ENCODE measurements at places on chromosomes 3 and 15.
A peak's percentile ranks its signal among the peaks of the same experiment; 100 is the strongest.

GRCh38 chr15:62845241-62846126 is 197.1 kb upstream of the TPM1 start:
- no peak for DNase-seq

DNA sequence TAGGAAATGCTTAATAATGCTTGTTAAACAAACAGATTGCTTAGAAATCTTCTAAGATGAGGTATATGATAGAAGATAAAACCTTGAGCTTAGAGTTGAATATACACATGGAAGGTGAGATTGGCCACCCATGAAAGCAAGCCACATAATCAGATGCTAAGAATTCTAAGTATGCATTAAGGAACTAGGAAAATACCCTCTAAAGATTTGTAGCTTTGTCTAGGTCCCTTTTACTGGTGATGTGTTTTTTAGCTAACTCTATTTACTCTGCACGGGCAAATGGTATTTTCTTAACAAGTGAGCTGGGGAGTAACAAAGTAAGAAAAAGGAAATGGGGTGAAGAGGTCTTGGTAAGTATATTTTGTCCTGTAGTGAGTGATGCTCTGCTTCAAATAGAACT is 310.3 kb downstream of the OXSM start:
- DNase-seq = no peak

- DNase-seq = peak; percentile 85
Observed at GRCh38 chr3:127038466-127038865, 55.6 kb downstream of the PLXNA1 start.

- DNase-seq = no peak
Observed at GRCh38 chr3:162774613-162775100, 1278.0 kb downstream of the OTOL1 start.

DNA sequence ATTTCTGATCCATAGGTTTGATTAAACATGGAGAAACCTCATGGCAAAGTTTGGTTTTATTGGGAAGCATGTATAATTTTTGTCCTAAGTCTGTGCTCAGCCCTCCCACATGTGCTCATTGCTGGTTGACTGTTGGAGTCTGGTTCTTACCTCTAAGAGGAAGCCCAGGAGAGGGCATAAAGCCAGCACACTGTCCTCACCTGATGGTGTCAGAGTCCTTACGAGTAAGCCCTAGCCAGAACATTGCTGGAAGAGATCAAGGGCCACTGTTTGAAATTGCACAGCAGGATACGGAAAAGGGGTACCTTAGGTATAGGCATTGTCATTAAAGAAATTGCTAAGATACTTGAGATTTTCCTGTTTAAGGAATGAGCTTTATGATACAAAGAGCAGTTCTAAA is 21.3 kb downstream of the MLH1 start:
- no peak for DNase-seq

- DNase-seq = no peak
Observed at GRCh38 chr15:85871545-85871944, 76.8 kb upstream of the KLHL25 start.

DNA sequence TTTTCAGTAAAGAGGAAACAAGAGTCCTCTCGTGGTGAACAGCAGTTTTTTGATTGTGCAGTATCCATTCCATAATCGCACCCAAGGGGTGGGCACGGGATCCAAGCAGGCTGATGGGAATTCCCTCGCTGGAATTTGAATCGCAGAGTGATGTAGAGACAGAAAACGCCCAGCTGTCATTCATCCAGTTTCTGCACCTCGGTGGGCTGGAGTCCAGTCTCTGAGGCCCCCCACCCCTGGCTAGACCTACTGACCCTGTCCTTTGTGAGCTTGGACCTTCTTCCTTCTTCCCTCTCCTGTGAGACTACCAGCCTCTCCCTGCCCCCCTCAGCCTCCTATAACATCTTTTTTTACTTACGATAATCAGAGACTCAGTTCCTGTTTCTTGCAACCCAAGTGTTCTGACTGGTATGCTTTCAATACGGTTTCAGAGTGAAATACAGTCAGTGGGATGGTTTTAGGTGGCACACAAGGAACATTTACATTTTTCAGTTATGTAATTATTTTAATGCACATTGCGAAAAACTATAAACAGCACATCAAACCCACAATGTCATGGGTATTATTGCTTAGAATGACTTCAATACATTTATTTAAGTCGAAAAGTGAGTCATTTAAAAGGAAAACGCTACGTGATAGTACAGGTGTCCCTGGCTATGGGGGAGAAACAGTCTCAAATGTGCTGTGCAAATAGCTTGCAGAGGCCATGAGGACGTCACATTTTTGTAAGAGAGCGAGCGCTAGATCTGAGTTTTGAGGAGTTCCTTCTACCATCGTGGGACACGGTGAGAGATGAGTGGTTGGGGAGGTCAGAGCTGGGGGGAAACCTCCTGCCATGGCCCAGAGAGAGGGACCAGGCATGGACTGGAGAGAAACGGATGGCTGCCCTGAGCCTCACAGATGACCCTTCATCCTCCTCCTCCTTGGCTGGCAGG is 37.5 kb upstream of the CHST2 start:
- no peak for DNase-seq

- DNase-seq = no peak
Observed at GRCh38 chr3:23704298-23704697, 101.5 kb upstream of the UBE2E1 start.

DNA sequence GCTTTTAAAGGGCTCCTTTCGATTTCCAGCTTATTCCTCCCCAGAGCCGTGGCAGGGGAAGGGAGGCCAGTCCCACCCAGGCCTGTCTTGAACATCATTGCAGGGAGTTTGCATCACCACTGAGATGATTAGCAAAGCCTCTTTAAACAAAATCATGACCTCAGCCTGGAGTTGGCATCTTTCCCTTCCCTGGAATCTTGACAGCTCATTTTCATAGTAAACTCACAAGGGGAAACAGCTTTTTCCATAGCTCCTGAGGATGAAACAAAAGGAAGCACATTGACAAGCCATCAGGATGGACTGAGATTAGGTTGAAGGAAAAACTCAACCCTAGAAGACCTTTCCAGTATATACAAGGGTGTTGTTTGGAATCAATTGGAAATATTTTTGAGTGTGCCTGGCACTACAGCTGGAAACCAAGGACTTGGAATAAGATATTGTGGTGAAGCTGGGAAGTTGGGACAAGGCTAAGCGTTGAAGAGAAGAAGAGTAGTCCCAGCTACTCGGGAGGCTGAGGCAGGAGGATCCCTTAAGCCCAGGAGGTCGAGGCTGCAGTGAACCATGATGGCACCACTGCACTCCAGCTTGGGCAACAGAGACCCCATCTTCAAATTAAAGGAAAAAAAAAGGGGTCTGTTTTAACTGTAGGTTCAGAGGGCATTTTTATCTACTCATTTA is 3.1 kb upstream of the LARP6 start:
- DNase-seq = no peak

GRCh38 chr3:195054311-195054710 is 216.6 kb downstream of the XXYLT1 start:
- DNase-seq = no peak

GRCh38 chr15:78206326-78207109 is 27.8 kb downstream of the ACSBG1 start:
- DNase-seq = no peak

DNA sequence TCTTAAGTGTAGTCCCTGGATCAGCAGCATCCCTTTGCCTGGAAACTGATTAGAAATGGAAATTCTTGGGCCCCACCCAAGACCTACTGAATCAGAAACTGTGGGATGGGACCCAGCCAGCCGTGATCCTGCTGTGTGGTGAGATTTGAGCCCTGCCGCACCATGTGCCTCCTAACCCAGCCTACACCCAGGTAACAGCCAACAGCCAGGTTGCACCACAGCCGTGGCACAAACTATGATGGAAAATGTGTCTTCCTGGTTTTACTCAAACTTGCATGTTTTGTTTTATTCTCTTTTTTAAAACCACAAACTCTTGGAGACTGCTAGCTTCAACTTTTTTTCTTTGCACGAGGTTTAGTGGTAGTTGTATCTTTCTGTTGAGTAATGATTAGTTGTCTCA is 2.6 kb downstream of the LIMD1 start:
- no peak for DNase-seq

DNA sequence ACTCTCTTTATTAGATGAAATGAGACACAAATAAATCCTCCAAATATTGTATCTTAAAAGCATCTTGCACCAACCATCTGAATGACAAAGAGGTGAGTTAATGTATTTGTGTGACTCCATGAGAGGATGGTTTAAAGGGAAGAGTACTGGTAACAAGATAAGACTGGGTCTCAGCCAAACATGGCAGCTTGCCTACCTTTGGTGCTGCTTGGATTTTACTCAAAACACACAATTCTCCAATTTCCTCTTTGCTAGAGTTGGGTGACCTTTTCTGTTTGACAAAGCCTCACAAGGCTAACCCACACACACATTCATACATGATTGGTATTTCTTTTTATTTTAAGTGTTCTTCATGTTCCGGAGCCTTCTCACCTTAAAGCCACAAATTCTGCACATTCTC is 506.4 kb downstream of the FGF12 start:
- no peak for DNase-seq

- peak; percentile 66 for DNase-seq
Observed at GRCh38 chr3:35505181-35505580, 134.1 kb upstream of the ARPP21 start.

DNA sequence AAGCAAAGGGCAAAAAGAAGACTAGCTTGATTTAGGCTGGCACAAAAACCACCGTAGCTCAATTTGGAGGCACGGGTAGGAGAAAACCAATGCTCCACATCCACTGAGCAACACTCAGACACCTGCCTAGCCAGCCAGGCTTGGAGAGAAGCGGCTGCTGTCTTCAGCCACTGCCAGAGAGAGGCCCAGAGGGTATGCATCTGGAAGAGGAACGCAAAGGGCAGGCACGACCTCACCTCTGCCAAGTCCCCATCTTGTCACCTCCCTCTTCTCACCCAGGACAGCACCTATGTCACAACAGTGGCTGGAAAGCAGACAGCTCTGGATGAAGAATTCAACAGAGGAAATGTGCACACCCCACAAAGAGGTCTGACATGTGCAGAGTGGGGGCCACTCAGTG is 93.5 kb downstream of the ADAMTS17 start:
- no peak for DNase-seq

DNA sequence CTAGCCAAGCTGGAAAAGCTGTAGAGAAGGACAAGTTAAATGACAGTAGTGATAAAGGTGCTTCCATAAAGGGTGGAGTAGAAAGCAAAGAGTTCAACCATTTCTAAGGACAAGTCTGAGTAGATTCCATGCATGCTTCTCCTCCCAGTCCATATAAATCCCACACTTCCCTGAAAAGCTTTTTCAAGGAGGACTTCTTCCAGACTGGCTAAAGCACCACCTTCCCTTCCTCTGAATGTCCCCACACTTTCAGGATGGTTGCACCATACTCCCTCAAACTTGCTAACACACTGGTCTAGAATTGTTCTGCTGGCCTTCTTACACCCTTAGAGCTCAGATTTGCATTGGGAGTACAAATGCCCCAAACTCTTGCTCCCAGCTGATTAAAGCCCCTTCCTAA is 40.9 kb downstream of the FBN1 start:
- no peak for DNase-seq

GRCh38 chr3:174100744-174101143 is 703.2 kb downstream of the NLGN1 start:
- no peak for DNase-seq

GRCh38 chr3:41502023-41502422 is 302.7 kb downstream of the CTNNB1 start:
- no peak for DNase-seq

DNA sequence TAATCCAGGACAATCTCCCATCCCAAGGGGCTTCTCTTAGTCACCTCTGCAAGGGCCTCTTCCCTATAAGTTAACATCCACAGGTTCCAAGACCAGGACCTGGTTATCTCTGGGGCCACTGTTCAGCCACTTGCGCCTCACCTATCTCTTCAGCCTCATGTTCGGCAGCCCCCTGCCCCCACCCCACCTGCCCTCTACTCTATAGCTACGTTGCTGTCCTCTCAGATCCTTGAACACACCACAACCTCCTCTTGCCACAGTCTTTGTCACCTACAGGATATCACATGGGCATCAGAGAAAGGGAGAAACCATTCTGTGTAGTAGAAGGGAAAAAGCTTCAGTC is 33.9 kb downstream of the SLC41A3 start:
- DNase-seq = no peak

DNA sequence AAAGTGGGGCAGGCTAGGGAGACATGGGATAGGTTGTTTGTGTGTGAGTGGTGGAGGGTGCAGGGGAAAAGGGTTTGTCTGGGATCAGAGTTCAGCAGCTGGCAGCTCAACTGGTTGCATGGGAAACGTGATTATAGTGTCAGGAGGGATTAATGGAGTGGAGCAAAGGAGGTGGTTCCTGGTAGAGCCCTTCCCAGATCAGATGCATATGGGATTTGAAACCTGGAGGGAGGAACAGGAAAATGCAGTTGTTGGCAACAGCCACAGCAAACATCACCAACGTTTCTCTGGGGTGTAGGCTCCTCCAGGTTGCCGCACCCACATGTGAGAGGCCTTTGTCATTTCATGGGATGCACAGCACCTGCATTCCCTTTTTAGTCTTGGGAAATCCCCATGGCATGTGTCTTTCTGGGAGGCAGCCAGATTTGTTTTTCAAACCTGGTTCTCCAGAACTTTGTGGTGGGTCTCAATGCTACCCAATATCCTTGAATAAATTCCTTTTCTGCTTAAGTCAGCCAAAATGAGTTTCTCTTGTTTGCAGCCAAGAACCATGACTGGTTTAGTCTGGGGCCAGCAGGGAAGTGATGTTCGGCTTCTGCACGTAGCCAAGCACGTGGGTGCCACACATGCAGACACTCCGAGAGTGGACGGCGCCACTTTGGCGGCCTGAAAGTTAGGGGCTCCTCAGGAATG is 61.3 kb downstream of the BDH1 start:
- DNase-seq = no peak

All from NCI-H1436 (cell line).